ENCODE measurements at places on chromosomes 12 and 14.

GRCh38 chr12:132618683-132619043 lies at the start of gene P2RX2:
Gene P2RX2 (plus strand): TSS chr12:132618776. CDS start chr12:132618817, 41 bp downstream.
- DNase-seq: no peak

DNA sequence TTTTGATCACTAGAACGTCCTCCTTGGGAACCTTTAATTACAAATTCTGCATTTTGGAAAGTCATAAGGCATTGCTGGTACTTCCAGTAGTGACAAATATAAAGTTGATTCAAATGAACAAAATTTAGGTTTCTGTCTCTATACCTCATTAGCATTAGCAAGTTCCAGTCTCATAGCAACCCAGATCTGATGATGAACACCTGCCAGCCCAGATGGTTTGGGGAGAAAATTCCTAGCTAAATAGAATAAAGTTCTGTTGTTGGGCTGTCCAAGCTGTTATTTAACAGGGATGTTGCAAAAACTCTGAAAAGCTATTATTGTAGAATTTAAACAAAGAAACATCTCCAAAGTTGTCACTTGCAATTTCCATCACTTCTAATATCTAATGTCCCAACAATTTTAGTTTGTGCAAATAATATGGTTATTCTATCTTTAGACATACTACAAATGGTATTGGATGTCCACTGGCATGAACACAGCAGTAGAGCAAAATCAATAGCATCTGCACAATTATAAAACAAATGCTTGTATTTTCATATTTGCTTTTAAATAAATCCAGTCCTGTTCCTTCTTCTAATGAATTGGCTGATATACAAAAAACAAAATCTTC lies 299.4 kb downstream of the SLC16A7 start:
- DNase-seq: no peak

DNA sequence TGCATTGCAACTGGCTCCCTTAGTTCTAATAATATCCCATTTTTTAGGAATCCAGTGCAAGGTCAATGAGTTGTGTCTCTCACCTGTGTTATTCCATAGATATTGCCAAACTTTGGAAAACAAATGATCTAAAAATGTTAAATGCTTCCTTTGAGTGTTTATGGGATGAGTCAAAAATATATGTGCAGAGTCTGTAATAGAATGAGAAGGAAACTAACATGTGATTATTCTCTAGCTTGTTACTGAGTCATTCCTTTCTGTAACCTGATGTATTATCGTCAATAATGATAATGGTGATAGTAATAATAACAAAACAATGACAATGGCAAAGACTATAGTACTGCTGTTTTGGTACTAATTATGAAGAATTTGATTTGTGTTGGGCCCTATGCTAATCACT lies 11.5 kb downstream of the ACSS3 start:
- DNase-seq: no peak

DNA sequence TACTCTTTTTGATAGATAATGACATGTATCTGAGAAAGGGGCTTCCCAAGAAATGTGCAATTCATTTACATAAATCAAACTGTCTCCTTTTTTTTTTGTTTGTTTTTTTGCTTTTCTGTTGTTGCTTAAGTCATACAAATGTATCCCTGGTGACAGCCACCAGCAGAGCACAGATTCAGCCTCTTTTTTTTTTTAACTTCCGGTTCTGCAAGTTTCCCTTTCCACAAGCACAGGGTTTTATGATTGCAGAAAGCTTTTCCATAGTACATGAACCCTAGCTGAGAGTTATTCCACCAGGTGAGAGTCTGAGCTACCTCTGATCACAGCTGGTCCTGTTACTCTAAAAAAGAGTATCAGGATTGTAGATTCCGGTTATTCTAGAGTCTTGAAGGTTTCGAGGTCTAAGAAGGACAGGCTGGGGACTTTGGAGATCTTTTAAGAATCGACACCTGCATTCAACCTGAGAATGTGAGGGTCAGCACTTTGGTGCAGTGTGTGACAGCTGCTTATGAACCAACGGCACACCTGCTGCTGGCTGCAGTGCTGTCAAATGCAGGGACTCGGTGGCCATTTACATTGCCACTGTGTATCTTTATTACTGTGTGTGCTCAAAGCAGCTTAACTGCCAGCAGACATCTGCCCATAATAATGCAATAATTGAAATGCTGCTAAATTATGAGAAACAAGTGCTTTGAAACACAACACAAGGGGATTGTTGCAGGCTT lies 551.7 kb downstream of the NRXN3 start:
- DNase-seq: no peak

GRCh38 chr14:56797569-56798446 lies 12.5 kb downstream of the OTX2 start:
- DNase-seq: no peak

- no peak for DNase-seq
Observed at GRCh38 chr14:72237722-72238666, 305.8 kb downstream of the RGS6 start.

DNA sequence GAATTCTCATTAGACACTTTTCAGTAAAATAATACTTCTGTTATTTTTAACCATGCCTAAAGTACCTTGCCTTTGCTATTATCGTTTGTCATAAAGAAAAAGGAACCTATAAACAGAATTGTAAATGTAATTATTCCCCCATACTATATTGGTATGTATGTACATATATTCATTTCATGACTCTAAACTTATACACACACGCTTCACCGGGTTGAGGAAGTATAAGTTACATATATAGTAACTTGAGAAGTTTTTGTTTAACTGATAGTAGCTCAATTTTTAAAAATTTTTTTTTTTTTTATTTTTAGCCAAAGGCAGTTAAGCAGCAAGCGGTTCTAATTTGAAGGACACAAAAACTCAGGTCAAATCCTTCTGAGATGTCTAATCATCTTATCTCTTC lies 107.6 kb downstream of the PLEKHG7 start:
- DNase-seq: no peak

- DNase-seq: no peak
Observed at GRCh38 chr12:778615-779014, 26.2 kb downstream of the WNK1 start.

DNA sequence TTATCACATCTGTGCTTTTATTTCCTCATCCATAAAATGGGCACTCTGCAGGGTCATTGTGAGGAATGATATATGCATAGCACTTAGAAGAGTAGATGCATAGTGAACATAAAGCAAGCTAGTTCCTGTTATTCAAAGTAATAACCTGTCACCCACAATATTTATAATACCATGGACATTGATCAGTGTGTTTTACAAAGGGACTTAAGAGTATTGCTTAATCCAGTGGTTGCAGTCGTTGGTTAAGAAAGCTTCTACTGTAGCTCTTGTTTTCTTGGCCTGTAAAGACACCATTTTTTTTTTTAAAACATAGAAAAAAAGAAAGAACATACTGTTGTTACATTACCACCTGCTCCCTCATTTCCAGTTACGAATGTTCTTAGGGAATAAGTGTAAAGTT lies 13.1 kb downstream of the METAP2 start:
- no peak for DNase-seq

DNA sequence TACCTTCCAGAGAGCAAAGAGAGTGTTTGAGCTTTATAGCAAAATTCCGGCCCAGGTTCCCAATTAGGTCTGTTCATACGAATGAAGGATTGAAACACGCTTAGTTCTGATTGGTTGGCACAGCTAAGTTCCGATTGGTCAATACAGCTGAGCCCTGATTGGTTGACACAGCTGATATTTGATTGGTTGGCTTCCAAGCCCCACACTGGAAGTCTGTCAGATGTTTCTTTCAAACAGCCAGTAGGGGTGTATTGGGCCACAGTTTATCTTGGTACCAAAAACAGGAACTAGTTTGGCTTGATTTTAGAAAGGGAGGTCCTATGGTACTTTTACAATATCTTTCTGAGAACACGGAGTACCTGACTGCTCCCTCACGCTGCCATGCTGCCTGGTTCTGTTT lies 93.4 kb downstream of the CAND1 start:
- DNase-seq: no peak

DNA sequence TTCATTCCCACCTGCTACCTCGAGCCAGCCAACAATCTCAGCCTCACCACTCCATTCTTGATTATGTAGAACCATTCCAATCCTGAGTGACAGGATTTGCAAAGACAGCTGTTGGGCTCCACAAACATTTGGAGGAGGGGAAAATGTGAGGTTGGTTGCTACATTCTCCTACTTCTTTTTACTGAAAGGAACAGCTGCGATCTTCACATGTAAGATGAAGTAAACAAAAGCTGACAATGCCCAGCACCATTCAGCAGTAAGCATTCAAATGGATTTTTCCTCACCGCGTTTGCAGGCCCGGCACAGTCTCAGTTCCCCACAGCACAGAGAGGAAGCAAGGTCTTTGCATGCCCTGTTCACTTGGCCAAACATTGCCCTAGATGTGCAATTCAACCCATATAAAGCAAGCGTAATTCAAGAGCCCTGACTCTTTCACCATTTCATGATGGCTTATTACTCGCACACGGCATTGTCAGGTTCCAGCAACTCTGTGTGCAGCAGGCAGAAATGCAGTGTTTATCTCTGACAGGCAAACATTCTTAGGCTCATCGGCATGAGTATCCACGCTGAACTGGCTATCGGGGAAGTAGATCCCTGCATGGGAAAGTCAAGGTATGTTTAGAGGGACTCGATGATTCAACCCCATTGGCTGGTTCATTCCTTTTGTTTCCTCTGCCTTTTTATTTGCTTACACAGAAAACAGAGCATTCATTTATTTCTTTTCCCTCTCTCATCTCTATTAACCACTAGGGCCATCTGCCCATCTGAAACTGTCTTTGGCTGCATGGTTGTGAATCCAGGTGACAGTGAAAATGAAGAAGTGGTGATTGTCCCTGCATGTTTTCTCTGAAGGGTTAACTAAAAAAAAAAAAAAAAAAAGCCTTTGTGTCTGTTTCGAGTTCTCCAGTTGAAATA lies 236.1 kb upstream of the PLEKHG7 start:
- no peak for DNase-seq

- no peak for DNase-seq
Observed at GRCh38 chr12:50017641-50018040, 7.7 kb downstream of the RACGAP1 start.

- DNase-seq: no peak
Observed at GRCh38 chr12:65944637-65945036, 120.4 kb downstream of the HMGA2 start.

DNA sequence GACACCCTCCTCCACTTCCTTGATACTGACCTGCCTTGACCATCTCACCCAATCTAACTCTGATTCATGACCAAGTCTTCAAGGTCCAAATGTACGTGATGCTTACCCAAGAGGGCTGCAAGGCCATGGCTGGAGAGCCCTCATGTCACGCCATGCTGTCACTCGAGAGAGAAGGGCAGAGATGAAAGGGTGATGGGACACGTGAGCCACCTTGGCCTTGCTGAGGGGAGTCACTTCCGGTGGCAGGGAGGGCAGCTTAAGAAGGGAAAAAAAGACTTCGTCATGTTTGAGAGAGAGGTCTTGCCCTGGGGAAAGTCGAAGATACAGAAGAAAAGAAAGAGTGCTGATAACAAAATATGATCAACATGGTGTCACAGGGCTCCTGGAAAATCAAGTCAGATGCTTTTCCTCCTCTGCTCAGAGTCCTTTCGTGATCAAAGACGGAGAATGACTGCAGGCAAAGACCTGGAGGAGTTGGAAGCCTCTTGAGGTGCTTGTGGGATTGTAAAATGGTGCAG lies 3.3 kb upstream of the SCARB1 start:
- no peak for DNase-seq

- no peak for DNase-seq
Observed at GRCh38 chr12:31000751-31001150, 72.9 kb upstream of the DDX11 start.

GRCh38 chr12:102781117-102781516 lies 135.9 kb downstream of the PAH start:
- DNase-seq: no peak

GRCh38 chr12:117718141-117718540 lies 250.6 kb downstream of the KSR2 start:
- no peak for DNase-seq

DNA sequence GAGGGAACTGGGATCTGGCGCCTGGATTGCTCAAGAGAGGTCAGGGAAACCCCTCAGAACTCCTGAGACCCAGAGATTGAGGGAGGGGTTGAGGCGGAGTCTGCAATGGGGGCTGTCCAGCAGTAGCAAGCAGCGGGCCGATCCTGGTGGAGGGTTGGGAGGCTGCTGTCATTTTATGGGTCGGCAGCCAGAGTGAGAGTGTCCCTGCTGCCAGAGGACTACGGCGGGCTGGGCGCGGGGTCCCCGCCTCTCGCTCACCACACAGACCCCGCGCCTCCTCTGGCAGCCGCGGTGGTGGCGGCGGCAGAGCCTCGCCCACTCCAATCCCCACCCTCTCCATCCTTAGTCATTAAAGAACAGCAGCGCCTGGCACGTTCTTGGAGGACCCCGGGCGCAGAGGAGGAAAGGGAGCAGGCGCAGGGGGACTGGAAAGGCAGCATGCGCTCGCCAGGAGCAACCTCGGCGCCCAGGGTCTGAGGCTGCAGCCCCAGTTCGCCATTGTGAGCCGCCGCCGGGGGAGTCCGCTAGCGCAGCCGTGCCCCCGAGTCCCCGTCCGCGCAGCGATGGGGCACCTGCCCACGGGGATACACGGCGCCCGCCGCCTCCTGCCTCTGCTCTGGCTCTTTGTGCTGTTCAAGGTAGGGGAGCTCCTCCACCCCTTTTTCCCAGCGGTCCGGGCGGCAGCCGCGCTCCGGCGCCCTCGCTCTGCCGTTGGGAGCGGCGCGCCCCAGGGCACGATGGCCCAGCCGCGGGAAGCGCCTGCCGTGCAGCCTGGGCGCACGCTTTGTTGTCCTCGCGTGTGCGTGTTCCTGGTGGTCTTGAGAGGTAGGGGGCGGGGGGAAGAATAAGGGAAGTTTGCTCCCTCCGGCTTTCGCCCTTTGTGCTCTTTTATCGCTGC lies at the start of gene PTPRO:
TSS of gene PTPRO (plus strand) at position 345 of the 898 bp plus-strand sequence.
- peak; percentile 50 for DNase-seq

- peak; percentile 89 for DNase-seq
Observed at GRCh38 chr12:121443193-121443870, 43.4 kb downstream of the RNF34 start.

DNA sequence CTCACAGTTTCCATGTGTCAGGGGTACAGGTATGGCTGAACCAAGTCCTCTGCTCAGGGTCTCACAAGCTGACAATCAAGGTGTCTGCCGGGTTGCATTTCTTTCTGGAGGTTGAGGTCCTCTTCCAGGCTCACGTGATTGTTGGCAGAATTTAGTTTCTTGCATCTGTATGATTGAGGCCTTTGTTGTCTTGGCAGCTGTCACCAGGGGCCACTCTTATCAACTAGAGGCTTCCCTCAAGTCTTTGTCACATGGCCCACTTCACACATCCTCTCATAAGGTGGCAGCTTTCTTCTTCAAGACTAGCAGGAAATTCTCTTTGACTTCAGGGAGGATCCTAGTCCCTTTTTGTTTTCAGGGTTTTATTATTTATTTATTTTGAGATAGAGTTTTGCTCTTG lies 46.0 kb upstream of the FOS start:
- peak; percentile 80 for DNase-seq

- DNase-seq: peak; percentile 83
Observed at GRCh38 chr12:66087365-66087943, 43.1 kb downstream of the LLPH start.

GRCh38 chr12:78375461-78375860 lies 489.1 kb upstream of the SYT1 start:
- DNase-seq: no peak

DNA sequence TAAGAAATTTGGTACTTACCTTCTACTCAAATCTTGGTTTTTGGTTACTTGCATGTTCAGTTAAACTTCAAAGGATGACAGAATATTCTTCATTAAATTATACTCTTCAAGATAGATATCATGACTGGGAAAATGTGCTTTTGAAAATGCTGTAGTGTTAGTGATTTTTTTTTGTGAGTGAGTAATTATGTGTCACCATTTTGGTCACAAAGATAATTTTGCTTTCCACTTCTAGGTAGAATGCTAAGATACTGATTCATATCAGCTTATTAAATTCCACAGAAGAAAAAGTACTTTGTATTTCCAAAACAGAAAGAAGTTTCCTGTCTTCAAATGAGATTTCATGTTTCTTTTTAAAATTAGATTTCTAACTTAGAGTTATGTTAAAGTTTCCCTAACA lies 61.2 kb downstream of the ATXN7L3B start:
- no peak for DNase-seq

All from activated CD4-positive, alpha-beta T cell treated with anti-CD3 and anti-CD28 coated beads, Interleukin-2, amount 10 ng/mL, durations not matched to agents 24 days and 14 days (primary cell).